T-helper 22 cell (primary cell): ENCODE measurements at places on chromosomes 4 and X.

DNA sequence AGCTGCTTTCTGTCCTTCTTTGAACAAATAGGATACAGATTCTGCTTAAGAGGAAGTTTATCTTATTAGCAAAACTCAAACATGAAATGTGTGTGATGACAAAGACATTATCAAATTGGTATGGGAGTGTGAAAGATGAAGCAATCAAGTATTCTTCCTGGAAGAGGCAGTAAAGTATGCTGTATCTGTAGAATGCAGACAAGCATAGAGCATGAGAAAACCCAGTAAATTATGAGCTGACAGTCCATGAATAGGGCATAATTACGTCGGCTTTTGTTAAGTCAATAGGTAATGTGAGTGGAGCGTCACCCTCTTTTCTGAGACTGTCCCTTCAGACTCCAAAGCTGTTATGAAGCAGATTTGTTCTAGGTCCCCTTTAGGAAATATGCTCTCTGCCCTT is 458.6 kb upstream of the NWD2 start:
- no peak for DNase-seq

- DNase-seq = no peak
Measured at GRCh38 chr4:169199184-169199583, 71.6 kb downstream of the SH3RF1 start.

GRCh38 chr4:27407616-27408015 is 547.0 kb downstream of the STIM2 start:
- DNase-seq = no peak

DNA sequence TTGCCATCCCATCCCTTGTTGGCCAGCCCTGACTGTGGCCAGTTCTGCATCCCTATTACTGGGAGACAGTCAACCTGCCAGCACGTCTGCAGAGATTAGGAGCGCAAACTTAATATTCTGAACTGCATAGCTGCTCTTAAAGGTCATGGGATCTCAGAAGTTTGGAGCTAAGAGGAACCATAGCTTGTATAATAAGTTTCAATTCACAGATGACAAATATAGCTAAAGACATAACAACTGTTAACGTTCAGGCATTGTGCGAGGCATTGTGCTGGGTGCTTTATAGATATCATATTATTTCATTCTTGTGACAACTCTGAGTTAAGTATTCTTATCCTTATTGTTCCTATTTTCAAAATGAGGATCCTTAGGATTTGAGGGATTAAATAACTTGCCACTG is 3.7 kb downstream of the SCARB2 start:
- DNase-seq = no peak

DNA sequence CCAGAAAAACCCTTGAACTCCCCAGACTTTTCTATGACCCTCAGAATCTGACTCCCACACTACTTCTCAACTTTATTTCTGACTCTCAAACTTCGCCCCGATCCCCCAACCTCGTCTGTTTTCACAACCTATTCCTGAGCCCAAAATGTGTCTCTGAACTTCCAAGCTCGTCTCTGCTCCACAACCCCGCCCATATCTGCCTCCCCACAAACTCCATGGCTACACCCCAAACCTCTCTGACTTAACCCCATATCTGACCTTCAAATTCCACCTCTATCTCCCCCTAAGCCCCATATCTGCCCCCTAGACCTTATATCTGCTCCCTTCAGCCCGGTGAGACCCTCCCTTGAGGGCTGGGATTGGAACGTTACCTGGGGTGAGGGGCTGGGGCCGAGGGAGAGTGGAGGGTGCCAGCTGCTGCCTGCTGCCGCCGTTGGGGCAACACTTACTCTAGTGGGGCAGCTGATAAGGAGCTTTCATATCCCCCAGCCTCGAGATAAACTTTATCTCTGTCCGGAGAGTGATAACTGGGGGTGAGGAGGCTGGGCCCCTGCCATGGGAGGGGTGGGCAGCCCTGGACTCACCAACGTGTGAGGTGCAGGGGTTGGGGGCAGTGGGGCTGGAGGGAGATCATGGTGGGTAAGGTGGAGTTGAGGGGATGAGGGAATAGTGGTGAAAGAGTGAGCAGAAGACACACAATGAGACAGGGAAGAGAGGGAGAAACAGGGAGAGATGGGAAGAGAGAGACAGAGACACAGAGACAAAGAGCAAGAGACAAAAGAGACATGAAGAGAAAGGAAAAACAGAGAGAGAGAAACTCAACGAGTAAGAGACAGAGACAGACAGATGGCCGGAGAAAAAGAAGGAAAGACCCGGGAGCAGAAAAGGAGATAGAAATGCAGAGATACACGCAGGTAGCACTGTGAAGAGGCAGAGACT is 1.4 kb downstream of the GATA1 start:
- DNase-seq = no peak

DNA sequence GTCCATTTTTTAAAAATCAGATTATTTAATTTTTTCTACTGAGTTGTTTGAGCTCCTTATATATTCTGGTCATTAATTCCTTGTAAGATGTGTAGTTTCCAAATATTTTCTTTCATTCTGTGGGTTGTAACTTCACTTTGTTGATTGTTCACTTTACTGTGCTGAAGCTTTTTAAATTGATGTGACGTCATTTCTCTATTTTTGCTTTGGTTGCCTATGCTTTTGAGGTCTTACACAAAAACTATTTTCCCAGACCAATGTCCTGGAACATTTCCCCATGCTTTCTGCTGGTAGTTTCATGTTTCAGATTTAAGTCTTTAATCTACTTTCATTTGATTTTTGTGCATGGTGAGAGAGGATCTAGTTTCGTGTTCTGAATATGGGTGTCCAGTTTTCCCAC is 753.6 kb downstream of the TRIML1 start:
- no peak for DNase-seq

DNA sequence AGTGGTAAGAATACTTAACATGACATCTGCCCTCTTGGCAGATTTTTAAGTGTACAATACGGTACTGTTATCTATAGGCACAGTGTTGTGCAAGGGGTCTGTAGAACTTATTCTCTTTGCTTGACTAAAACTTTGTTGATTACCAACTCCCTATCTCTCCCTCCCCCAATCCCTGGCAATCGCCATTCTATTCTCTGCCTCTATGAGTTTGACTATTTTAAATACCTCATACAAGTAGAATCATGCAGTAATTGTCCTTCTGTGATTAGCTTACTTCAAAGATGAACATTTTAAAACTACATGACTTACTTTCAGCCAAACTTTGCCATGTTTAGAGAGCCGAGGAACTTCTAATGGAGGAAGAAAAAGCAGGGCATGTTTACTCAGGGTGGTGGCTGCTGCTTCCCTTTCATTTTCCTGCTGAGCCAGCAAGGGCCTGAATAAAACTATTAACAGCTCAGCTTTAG is 62.4 kb downstream of the APOO start:
- DNase-seq = no peak

DNA sequence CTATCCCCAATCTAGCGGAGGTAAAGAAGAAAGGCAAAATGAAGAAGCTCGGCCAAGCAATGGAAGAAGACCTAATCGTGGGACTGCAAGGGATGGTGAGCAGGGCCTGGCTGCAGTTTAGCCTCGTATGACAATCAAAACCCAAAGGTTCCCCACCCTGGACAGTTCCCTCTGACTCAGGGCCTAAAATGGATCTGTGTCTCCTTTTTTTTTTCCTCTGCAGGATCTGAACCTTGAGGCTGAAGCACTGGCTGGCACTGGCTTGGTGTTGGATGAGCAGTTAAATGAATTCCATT is 986 bp downstream of the HDAC6 start:
- no peak for DNase-seq

- DNase-seq = no peak
Measured at GRCh38 chr4:74873545-74874301, 59.2 kb upstream of the PARM1 start.

DNA sequence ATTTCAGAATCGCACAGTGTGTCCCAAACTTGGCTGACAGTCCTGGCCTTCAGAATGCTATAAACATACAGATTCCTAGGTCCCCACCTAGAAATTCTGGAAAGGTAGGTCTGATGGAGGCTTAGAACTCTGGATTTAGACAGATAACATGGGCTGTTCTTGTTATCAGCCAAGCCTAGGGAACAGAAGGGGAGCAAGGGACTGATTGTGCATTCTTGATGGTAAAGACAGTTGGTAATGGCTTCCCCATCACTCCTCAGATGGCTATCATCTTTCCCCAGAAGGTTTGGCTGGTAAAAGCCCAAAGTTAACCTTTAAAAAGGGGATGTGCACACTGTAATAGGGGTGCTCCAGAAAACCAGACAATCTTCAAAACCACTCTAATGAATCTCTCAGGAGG is 35.7 kb downstream of the DIPK2B start:
- no peak for DNase-seq

GRCh38 chr4:90237751-90238530 is 110.7 kb downstream of the CCSER1 start:
- DNase-seq = no peak

DNA sequence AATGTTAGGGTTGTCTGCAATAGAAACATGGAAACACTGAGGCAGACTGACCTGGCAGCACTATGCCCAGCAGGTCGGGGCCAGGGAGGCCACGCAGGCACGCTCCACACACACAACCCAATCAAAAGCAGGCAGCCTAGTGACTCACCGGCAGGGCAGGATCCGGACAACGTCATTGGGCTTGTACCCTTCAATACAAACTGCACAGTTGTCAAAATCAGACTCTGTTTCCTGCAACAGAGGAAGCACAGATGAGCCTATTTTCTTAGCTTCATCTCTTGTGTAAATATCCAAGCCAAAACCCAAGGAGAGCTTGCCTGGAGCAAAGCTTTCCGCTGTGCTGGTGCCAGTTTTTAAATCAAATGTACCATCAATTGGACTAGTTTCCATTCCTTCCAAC is 185.8 kb downstream of the RNF150 start:
- DNase-seq = no peak

GRCh38 chr4:8586671-8587468 is 5.7 kb upstream of the CPZ start:
- DNase-seq = no peak

- DNase-seq = no peak
Measured at GRCh38 chr4:184732126-184732525, 1.8 kb downstream of the CENPU start.

- no peak for DNase-seq
Measured at GRCh38 chr4:83080561-83080960, 34.0 kb downstream of the PLAC8 start.
